ENCODE measurements at places on chromosomes 3 and 15.

GRCh38 chr3:11140713-11141104 is 13.6 kb upstream of the HRH1 start:
- no peak for DNase-seq

GRCh38 chr3:20096135-20096685 is 56.0 kb downstream of the KAT2B start:
- no peak for DNase-seq

DNA sequence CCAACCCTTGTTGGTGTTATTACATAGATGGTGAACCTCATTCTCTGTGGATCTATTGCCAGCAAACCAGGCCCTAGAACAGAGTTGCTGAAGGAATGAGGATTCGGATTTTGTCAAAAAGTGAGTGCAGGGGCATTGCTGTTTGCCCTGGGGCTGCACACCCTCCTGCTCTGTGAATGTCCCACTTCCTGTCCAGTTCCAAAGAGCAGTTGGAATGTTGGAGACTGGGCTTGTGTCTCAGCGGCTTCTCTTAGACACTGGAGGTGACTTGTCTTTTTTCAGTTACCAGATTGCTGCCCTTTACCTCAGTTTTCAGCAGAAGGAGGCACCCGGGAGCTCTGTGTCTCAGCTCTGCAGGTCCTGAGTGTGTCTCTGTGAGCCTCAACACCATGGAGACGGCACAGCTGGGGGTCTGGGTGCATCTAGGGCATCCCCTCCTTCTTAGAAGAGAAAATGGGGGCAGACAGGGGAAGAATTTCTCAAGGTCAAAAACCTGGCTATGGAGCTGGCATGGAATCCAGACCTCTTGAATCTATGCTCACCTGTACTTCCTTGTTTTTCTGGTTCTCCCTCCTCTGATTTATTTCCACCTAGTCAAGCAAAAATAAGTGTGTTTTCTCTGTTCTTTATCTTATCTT is 46.3 kb downstream of the LIMD1 start:
- no peak for DNase-seq

DNA sequence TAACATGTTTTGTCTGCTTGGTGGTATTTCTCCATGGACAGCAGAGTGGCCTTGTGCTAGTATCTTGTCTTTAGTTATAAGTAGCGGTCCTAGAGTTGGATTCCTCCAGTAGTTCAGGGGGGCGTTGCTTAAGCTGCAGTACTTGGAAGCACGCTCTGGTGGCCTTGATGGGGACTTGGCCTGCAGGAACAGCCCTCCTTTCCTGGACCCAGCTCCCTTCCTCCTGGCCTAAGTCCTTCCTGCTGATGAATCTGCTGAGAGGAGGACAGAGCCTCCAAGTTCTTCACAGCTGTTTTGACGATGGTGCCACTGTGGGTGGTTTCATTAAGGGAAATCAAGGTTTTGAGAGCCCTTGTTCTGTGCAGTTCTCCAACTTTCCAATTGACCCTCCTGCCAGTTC is 38.6 kb upstream of the SEC22A start:
- DNase-seq = no peak

DNA sequence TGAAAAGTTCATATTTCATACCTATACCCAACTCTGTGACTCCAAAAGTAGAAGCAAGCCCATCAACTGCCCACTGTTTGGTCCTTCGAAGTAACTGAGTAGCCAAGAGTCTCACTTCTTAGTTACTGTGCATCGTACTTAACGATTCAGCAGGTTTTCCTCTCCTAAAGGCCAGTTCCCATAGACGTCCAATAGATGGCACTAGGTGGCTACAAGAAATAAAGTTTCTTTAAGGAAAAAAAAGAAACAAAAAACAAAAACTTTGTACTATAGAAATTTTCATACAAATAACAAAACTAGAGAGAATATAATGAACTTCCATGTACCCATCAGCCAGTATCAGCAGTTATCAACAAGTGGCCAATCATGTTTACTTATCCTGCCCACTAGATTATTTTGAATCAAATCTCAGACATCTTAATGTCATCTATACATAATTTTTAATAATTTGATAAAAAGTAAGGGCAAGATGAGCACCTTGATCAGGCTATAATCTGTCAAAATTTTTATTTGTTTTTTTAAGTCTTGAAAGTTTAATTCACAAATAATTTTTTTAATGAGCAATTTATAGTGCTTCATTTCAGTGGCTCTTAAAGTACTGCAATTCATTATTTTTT is 63.8 kb upstream of the ACP3 start:
- DNase-seq = no peak

- DNase-seq = no peak
Measured at GRCh38 chr3:177529071-177529550, 331.8 kb upstream of the TBL1XR1 start.

Measured in NCI-H748 treated with DMSO at 0.1 percent for 48 hours (cell line).